ENCODE measurements at places on chromosomes 3 and 15. TPM values are rescaled to one million over a fixed set of nuclear protein-coding genes. Genes with fewer than 3 reads are reported as not detected.

Gene PPIP5K1
- total RNA-seq, result 27.8 TPM

Gene GLT8D1
- total RNA-seq, result 35.0 TPM

Gene RAB6B
- total RNA-seq, result 2.2 TPM

Gene PCSK6
- total RNA-seq, result 2.1 TPM

Gene TTLL13
- total RNA-seq, result 0.49 TPM

Gene CD200R1
- total RNA-seq, result 3.5 TPM

Gene TWF2
- 139 TPM for total RNA-seq

Gene SUCNR1
- total RNA-seq, result not detected

Gene SMCO1
- not detected for total RNA-seq

Gene ABHD6
- total RNA-seq, result 3.5 TPM

Gene DPPA4
- 1.5 TPM for total RNA-seq

Gene STAB1
- total RNA-seq, result 0.36 TPM

Gene GOLGA6D
- total RNA-seq, result 0.14 TPM

Gene PRR20G
- total RNA-seq, result not detected

Gene IL17RC
- total RNA-seq, result 1.5 TPM

Gene UPK1B
- total RNA-seq, result 0.51 TPM

Gene ARGFX
- not detected for total RNA-seq

Gene MCTP2
- total RNA-seq, result 31.4 TPM

Gene KNG1
- not detected for total RNA-seq

Gene HLTF
- 24.9 TPM for total RNA-seq

Gene HOMER2
- total RNA-seq, result 2.2 TPM

Gene FMN1
- total RNA-seq, result 1.1 TPM

Gene PAK6
- 0.30 TPM for total RNA-seq

Gene MAGEL2
- not detected for total RNA-seq

Gene PTX3
- total RNA-seq, result 0.70 TPM

Gene TEX55
- total RNA-seq, result not detected

Gene CILP
- total RNA-seq, result 0.04 TPM

Gene SH3BP5
- total RNA-seq, result 2.6 TPM

Gene TGM5
- 0.45 TPM for total RNA-seq

Gene ZNF774
- 0.99 TPM for total RNA-seq

Gene CATSPER2
- total RNA-seq, result 4.4 TPM

Gene PDCD10
- 75.5 TPM for total RNA-seq

Gene NDUFB5
- total RNA-seq, result 145 TPM

Gene CYP1A1
- total RNA-seq, result 11.4 TPM

Gene PLA2G4E
- total RNA-seq, result not detected

Data from activated naive CD4-positive, alpha-beta T cell treated with anti-CD3 and anti-CD28 coated beads, Interleukin-2, amount 50 U/mL, for 72 hours (primary cell).